Spinal cord (tissue), 10 donors: ENCODE measurements at places on chromosomes 16 and 17. TPM values are rescaled to one million over a fixed set of nuclear protein-coding genes. Genes with fewer than 3 reads are reported as not detected.

The PTX4 gene
- total RNA-seq: 0.11 TPM

The PNMT gene
- total RNA-seq: 0.99 TPM

The NME4 gene
- total RNA-seq: 14.3 TPM

The PLEKHM1 gene
- total RNA-seq: 11.6 TPM

DNA sequence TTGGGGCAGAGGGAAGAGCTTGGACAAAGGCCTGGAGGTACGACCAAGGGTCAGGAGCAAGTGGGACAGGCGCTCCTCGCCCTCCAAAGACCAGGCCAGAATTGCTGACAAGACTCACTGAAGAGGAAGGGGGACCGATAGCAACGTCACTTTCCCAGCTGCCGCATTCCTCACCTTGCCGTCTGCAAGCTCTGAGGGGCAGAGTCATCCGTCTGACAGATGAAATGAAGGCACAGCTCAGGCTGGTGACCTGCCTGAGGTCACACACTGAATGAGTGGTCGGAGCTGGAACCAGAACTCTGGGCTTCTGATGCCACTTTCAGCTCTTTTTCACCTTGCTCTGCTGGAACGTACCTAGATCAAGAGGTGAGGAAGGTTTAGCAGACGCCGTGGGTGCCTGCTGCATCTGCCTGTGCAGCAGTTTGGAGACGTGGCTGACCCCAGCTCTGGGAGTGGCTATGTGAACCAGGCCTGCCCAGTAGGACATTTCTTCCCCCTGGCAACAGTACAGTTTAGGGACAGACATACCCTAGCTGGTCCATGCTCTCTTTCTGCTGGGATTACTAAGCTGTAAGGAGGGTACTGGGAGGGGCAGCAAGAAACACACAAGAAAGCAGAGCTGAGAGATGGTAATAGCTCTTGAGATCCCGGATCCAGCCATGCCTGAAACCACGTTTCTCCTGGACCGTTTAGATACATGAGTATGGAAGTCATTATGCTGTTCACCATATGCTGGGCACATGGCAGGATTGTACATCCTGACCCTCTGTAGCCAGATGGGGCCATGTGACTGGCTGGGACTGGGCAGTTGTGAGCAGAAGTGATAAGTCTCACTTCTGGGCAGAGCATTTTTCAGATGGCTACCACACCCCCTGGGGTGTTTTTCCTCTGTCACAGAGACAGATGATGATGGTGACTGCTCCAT, 50.9 kb downstream of the IL21R start:
- peaks cover 17% of the 10 kb centered on the region for H3K4me1 ChIP-seq
- peaks cover 6% of the 10 kb centered on the region for H3K36me3 ChIP-seq
- no peak for DNase-seq
- no peak overlapping the region for H3K27ac ChIP-seq
- H3K4me3 ChIP-seq: no peak overlapping the region

- no peak for DNase-seq
- no peak overlapping the region for H3K27ac ChIP-seq
- no peaks in the 10 kb centered on the region for H3K27me3 ChIP-seq
- H3K4me3 ChIP-seq: no peak overlapping the region
- H3K4me1 ChIP-seq: peaks cover 7% of the 10 kb centered on the region
- H3K36me3 ChIP-seq: peaks cover 52% of the 10 kb centered on the region
These were observed 4.1 kb downstream of the ERAL1 start for GRCh38 chr17:28858801-28859355.

DNA sequence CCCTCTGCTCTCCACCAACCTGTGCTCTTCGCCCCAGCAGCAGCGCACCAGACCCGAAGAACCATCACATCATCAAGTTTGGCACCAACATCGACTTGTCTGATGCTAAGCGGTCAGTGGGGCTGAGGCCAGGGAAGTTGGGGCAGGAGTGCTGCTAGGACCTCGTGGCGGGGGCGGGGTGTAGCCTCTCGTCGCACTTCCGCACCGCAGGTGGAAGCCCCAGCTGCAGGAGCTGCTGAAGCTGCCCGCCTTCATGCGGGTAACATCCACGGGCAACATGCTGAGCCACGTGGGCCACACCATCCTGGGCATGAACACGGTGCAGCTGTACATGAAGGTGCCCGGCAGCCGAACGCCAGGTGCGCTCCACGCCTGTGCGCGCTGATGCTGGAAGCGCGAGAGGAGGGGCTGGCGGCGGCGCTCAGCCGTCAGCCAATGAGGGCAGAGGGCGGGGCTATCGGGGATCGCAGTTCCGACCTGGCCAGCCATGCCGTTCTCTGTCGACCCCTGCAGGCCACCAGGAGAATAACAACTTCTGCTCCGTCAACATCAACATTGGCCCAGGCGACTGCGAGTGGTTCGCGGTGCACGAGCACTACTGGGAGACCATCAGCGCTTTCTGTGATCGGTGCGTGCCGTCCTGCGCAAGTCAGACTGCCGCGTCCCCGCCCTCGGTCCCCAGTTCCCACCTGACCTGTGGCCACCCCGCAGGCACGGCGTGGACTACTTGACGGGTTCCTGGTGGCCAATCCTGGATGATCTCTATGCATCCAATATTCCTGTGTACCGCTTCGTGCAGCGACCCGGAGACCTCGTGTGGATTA, 3.2 kb upstream of the TMEM88 start:
- peak; percentile 95 for DNase-seq
- peaks cover 96% of the 10 kb centered on the region for H3K36me3 ChIP-seq
- no peak overlapping the region for H3K4me3 ChIP-seq
- no peaks in the 10 kb centered on the region for H3K27me3 ChIP-seq
- H3K4me1 ChIP-seq: peaks cover 38% of the 10 kb centered on the region

DNA sequence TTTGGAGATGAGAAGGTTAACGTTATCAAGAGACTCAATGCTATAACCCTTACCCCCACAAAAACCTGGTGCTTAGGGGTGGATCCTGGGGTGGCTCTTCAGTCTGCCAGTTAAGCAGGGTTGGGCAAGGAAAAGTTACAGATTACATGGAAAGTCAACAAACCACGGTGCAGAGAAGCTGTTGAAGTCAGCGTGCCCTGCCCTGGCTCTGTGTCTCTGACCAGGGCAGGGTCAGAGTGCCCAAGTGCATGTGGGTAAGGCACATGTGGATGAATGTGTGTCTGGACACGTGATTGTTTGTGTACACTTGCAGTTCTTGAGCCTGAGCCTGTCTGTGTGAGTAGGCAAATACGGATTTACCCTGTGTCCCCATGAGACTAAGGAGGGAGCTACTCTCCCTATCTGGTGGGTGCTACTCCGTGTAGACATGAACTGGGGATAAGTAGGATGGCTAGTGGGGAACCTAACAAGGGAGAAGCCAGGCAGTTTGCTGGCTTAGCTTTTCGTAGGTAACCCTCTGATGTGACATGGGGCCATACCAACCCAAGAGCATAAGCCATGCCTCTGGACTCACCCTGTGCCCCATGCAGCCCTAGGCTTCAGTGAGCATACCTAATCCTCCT, 5.5 kb downstream of the IGFBP4 start:
- no peak overlapping the region for H3K27ac ChIP-seq
- no peak for DNase-seq
- peaks cover 42% of the 10 kb centered on the region for H3K4me1 ChIP-seq
- H3K36me3 ChIP-seq: peaks cover 12% of the 10 kb centered on the region
- no peak overlapping the region for H3K4me3 ChIP-seq

DNA sequence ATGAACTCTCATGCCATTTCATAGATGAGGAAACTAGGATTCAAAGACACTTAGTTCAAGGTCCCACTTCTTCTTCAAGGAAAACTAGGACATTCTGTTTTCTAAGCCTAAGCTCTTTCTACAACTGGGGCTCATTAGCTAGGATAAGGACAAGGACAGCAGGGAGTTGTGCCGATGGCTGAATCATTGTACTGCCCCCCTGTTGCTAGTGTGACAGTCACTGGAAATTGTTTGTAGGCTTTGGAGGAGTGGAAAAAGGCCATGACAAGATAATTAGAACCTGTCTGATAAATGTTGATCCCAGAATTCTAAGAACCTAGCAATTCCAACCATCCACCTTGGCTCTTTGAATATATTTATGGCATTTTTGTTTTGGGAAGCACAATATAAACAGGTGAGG, 445.7 kb downstream of the CDH8 start:
- no peak overlapping the region for H3K4me3 ChIP-seq
- H3K36me3 ChIP-seq: no peaks in the 10 kb centered on the region
- no peaks in the 10 kb centered on the region for H3K27me3 ChIP-seq
- DNase-seq: no peak
- no peak overlapping the region for H3K27ac ChIP-seq
- no peaks in the 10 kb centered on the region for H3K4me1 ChIP-seq

DNA sequence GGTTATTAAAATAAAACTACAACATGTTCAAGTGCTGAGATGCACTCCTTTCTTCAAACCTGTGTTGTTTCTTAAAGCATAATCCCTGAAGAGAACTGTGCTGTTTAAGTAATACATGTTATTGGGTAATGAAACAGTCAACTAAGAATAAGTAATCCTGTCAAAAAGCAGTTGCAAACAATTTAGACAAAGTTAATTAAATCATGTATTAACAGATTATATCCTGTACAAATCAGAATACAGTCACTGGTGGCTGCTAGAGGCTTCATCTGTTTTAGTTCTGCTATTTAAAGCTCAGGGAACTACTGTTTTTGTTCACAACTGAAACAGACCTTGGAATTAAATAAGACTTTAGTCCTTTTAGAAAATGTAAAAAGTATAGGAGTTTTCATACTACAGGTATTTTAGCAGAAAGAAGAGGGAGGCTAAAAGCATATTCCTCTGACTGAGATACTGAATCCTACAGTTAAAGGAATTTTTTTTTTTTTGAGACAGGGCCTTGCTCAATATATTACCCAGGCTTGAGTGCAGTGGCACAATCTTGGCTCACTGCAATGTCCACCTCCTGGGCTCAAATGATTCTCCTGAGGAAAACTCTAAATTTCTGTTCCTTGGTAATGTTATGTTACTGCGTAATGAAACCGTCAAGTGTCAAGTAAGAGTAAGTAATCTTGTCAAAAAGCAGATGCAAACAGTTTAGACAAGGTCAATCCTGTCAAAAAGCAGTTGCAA, 27.3 kb upstream of the ITGA2B start:
- no peaks in the 10 kb centered on the region for H3K4me1 ChIP-seq
- no peak overlapping the region for H3K27ac ChIP-seq
- no peaks in the 10 kb centered on the region for H3K27me3 ChIP-seq
- peaks cover 17% of the 10 kb centered on the region for H3K36me3 ChIP-seq
- no peak overlapping the region for H3K4me3 ChIP-seq

DNA sequence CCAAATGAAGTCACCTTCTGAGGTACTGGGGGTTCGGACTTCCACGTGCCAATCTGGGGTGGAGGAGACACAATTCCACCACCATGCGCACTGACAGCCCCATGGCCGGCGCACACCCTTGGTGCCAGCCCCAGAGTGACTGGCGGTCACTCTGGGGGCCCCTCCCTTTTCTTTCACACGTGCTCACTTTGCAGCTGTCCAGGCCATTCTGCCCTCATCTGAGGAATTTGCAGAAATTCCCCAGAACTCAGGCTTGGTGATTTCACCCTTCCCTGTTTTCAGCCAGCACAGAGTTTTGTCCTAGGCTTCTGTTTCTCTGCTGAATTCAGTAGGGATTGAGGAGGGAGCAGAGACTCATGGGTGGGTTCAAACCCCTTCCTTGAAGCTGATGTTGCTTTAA, 54.8 kb downstream of the CDRT4 start:
- H3K4me3 ChIP-seq: no peak overlapping the region
- peaks cover 11% of the 10 kb centered on the region for H3K4me1 ChIP-seq
- no peaks in the 10 kb centered on the region for H3K36me3 ChIP-seq
- DNase-seq: no peak
